Sigmoid colon (tissue), 7 donors: ENCODE measurements at places on chromosomes 1 and 21. TPM values are rescaled to one million over a fixed set of nuclear protein-coding genes. Genes with fewer than 3 reads are reported as not detected.
A peak's percentile ranks its signal among the peaks of the same experiment; 100 is the strongest.

- H3K4me1 ChIP-seq: no peaks in the 10 kb centered on the region
- DNase-seq: no peak
- no peak overlapping the region for H3K27ac ChIP-seq
- peaks cover 69% of the 10 kb centered on the region for H3K36me3 ChIP-seq
- H3K4me3 ChIP-seq: no peak overlapping the region
Measured at GRCh38 chr1:154344977-154345837, 19.9 kb downstream of the ATP8B2 start.

DNA sequence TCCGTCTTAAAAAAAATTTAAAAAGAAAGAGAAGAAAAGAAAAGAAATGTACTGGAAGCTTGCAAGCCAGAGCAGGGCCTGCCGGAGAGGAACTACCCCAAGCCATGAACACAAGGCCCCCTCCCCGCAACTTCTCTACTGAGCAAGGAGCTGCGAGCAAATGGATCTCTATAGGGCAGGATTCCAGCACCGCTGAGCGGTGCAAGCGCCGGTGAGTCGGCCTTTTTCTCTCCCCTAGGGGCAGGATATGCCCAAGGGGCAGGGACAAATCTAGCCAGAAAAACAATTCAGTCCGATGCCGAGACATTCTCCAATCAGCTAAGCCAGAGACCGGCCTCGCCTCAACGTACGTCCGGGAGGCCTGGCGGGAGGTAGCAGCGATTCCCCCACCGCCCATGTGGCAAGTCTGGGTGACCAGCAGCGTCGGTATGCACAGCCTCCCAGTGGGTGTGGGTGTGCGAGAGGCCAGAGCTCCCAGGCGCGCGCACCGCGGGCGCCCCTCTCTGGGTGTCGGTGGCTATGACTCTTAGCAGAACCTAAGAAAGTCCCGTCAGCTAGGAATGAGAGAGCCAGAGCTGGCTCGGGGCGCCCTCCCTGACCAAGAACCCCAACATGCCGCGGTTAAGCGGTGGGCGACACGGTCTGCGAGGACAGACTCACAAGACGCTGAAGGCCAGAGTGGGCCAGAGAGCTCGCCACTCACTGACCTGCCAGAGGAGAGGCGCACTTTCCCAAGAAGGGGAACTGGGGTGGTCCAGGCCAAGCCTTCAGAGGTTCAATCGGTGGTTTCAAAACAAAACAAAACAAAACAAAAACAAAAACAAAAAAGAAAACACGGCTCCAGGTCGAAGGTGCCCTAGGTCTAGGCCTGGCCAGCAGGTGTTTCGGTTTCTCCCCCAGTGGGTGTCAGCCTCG lies 1.9 kb downstream of the CSMD2 start:
- peaks cover 24% of the 10 kb centered on the region for H3K27me3 ChIP-seq
- DNase-seq: peak; percentile 79
- no peaks in the 10 kb centered on the region for H3K36me3 ChIP-seq
- peak overlapping the region; percentile 50 for H3K4me3 ChIP-seq
- H3K4me1 ChIP-seq: peaks cover 46% of the 10 kb centered on the region

GRCh38 chr1:172727956-172728603 lies 69.2 kb downstream of the FASLG start:
- H3K4me1 ChIP-seq: no peaks in the 10 kb centered on the region

The GNG12 gene
- total RNA-seq: 45.6 TPM

DNA sequence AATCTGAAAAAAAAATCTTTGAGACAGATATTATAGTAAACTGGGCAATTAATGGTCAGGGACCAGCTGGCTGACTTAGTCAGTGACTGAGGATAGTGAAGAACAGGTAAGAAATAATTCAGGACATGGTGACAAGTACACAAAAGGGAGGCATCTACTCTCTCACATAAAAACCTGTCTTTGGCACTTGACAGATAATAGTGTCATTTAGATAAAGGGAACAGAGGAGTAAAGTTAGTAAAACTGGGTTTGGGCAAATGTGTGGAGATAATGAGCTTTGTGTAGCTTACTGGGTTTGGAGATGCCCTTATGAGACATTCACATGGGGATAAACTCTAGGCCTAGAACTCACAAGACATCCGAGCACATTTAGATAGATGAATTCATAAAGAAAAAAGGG lies 4.0 kb downstream of the SSX2IP start:
- no peaks in the 10 kb centered on the region for H3K4me1 ChIP-seq
- no peak overlapping the region for H3K27ac ChIP-seq
- H3K4me3 ChIP-seq: no peak overlapping the region
- no peaks in the 10 kb centered on the region for H3K27me3 ChIP-seq
- DNase-seq: no peak

The AKR7A3 gene
- total RNA-seq: 1.8 TPM

DNA sequence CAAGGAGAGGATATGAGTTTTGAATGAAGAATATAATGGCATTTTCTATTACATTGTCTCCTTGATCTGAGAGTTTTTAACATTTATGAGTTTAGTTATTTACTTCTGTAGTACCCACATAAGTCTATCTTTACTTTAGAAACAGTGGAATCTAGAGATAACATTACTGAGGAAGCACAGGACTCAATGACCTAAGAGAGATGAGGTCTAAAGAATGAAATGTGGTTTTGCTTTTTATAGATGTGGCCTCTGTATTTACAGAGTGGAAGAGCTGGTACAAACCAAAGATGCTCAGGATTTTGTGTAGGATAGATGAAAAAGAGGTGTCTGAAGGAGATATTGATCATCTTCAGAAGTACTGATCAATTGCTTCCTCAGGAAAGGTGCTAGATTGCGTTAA lies 177.3 kb downstream of the KCTD3 start:
- H3K4me3 ChIP-seq: no peak overlapping the region
- no peaks in the 10 kb centered on the region for H3K36me3 ChIP-seq

DNA sequence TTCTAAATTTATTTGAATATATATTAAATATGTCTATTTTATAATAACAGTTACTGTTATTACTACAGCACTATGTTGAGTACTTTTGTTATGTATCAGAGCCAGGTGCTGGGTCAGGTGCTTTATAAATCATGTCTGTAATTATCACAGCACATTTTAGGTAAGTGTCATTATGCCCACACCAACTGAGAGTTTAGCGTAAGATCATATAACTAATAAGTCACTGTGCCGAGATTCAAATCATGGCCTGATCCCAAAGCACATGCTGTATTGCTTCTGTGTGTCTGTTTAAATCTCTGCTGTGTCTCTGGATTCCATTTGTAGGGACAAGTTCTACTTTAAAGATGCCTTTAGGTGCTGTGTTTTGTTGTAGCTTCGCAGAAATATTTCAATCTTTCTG lies 1.9 kb downstream of the GPSM2 start:
- peak overlapping the region; percentile 89 for H3K27ac ChIP-seq
- H3K27me3 ChIP-seq: no peaks in the 10 kb centered on the region
- no peak for DNase-seq
- peak overlapping the region; percentile 95 for H3K4me3 ChIP-seq
- no peaks in the 10 kb centered on the region for H3K36me3 ChIP-seq

DNA sequence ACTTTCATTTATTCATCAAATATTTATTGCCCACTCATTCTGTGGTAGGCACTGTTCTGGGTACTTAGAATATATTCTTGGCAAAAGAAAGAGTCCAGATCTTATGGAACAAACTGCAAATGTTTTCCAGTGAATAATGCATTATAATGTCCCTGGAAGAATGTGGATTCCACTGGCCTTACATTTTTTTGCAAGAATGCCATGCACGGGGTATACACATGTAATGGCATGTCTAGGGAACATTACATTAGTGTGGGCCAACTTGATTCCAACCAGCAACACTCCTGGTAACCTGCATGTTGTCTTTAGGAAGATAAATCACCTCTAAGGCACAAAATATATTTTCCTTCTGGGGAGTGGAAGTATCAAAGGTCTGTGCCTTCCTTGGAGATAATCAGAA lies 33.0 kb upstream of the IFI44L start:
- no peaks in the 10 kb centered on the region for H3K27me3 ChIP-seq
- no peak overlapping the region for H3K4me3 ChIP-seq
- no peak for DNase-seq
- H3K36me3 ChIP-seq: no peaks in the 10 kb centered on the region
- no peaks in the 10 kb centered on the region for H3K4me1 ChIP-seq

The SLC9A1 gene
- 13.8 TPM for total RNA-seq

The CR1 gene
- total RNA-seq: 2.2 TPM

The COL6A1 gene
- total RNA-seq: 964 TPM

GRCh38 chr1:67722292-67722944 lies 37.4 kb downstream of the GADD45A start:
- DNase-seq: no peak
- H3K4me1 ChIP-seq: peaks cover 34% of the 10 kb centered on the region
- no peaks in the 10 kb centered on the region for H3K27me3 ChIP-seq
- no peak overlapping the region for H3K4me3 ChIP-seq
- no peak overlapping the region for H3K27ac ChIP-seq

The CHIA gene
- total RNA-seq: not detected

- peak overlapping the region; percentile 86 for H3K4me3 ChIP-seq
- H3K4me1 ChIP-seq: no peaks in the 10 kb centered on the region
- no peaks in the 10 kb centered on the region for H3K36me3 ChIP-seq
- no peak for DNase-seq
- H3K27me3 ChIP-seq: no peaks in the 10 kb centered on the region
Measured at GRCh38 chr1:6580593-6581409, 1.0 kb downstream of the ZBTB48 start.

DNA sequence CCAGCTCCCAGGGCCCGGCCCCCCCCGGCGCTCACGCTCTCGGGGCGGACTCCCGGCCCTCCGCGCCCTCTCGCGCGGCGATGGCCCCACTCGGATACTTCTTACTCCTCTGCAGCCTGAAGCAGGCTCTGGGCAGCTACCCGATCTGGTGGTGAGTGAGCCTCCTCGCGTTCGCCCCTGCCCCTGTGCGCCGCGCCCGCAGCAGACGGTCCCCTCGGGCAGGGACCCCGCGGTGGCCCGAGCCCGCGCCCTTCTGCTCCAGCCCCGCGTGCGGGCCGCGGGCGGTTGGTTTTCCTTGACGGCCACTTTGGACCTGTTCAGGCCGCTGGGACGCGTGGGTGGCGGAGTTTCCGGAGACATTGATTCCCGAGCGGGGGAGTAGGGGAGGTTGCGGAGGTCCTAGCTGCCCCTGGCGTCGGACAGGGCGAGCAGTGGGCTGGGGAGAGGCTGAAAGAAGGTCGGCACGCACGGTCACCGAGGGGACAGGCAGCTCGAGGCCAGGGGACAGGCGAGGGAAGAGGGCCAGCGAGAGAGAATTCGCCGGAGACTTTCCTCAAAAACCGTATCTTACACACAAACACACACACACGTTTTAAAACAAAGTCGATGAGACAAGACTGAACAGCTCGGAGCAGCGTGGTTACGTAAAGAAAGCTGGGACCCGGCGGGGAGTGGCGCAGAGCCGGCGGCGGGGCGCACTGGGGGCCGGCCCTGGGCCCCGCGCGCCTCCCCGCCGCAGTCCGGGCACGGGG lies 427 bp downstream of the WNT3A start:
- peaks cover 14% of the 10 kb centered on the region for H3K4me1 ChIP-seq
- H3K4me3 ChIP-seq: no peak overlapping the region
- H3K36me3 ChIP-seq: no peaks in the 10 kb centered on the region
- peak; percentile 57 for DNase-seq

- no peaks in the 10 kb centered on the region for H3K36me3 ChIP-seq
- H3K4me3 ChIP-seq: no peak overlapping the region
- H3K27ac ChIP-seq: no peak overlapping the region
- H3K4me1 ChIP-seq: no peaks in the 10 kb centered on the region
- no peak for DNase-seq
- no peaks in the 10 kb centered on the region for H3K27me3 ChIP-seq
Measured at GRCh38 chr1:215523128-215523861, 43.8 kb upstream of the KCTD3 start.
